Activated T-helper 1 cell treated with anti-CD3 and anti-CD28 coated beads, Interleukin-2, amount 50 U/mL, for 16 hours (primary cell): ENCODE measurements at places on chromosomes 7 and 10.

DNA sequence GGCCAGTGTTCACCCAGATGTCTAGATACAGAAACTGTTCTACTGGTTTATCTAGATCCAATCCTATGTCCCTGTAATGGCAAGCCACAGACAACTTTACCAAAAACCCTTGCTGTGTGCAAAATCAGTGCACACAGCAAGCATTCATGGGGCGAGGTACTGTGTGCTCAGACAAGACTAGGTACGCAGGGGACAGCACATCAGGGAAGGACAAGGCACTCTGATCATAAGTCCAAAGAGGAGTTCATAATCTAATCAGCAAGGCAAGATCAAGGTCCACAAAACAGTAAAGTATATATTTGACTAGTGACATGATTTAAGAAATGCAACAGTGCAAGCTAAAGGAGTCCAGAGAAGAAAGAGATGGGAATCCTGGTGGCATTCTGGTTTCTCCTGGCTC, 25.9 kb downstream of the KCNMA1 start:
- DNase-seq = no peak

DNA sequence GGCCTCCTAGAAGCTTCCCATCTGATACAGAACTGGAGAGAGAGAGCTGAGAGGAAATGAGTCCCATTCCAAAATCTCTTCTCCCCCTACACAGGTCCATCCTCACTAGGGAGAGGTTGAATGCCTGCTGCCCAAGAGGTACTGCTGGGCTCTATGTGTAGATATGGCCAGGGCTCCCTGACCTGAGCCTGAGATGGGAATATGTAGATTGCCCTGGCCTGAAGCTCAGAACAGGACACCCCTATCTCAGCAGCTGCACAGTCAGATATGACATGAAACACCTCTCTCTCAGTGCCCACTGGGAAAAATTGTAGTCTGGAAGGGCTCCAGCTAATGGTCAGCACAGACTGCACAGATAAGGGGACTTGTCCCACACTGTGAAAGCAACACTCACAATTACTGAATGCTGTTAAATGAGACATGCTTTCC, 3.1 kb upstream of the IFIT1B start:
- DNase-seq = no peak

- no peak for DNase-seq
Measured at GRCh38 chr7:24751484-24751883, 5.8 kb downstream of the GSDME start.

GRCh38 chr7:130921391-130922180, 187.6 kb upstream of the KLF14 start:
- no peak for DNase-seq

GRCh38 chr10:34537629-34538231, 277.4 kb downstream of the PARD3 start:
- no peak for DNase-seq
